ENCODE measurements at places on chromosomes 11 and 22.

- DNase-seq: no peak
Measured at GRCh38 chr11:16863389-16863788, 124.9 kb downstream of the C11orf58 start.

DNA sequence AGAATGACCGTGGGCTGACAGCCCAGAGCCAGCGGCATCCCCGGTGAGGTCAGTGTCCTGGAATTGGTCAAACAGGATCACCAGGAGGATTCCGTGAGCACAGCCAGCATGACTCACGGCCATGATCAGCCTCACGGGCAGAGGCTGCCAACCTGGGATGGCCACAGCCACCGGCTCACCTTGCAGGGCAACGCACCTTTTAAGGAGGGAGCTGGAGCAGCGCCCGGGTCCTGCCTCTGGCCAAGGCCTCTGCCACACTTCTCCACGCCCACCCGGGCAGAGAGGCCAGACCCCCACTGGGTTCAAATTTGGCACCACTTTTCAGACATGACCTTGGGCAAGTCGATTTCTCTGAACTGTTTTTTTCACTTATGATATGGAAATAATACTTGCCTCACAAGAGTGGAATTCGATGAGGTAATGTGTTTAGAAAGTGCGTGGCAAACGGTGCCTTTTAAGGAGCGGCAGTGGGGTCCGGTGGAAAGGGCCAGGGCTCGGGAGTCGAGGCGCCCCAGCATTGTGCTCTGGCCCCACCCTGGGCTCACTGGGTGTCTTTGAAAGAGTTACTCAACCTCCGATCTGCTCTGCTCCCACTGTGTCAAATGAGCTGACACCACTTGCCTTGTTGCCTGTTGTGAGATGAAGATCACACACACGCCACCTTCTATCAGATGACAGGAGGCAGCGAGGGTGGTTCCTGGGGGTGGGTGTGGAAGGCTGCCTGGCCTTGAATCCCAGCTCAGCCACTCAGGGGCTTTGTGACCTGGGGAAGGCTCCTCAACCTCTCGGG, 16.0 kb downstream of the TXN2 start:
- DNase-seq: no peak

DNA sequence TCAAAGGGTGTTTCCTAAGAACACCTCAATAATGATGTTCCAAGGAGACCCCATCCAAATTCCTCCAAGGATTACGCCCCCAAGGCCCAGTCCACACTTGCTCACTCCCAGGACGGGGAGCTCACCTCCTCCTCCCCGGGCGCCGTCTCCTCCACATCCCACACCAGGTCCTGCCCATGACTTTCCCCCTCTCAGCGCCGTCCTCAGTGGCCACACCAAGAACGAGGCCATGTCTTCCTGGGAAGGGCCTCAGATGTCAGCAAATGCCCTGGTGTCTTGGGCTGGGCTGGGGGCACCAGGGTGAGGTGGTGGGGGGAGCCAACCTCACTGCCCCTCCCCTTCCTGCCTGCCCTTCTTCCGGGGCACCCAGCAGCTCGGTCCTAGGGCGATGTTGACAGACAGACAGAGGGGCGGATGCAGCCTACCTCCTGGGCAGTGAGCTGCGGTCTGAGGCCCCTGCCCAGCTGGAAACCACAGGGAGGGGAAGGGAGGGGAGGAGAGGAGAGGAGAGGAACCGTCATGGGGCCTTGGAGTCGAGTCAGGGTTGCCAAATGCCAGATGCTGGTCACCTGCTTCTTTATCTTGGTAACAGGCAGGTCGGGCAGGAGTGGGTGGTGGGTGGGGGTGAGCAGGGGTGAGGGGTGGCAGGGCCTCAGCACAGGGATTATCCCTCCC, at the start of the genes C11orf21 and TSPAN32:
C11orf21 (minus strand) TSS at position 288 of the 675 bp plus-strand sequence; CDS start at position 178, 110 bp downstream.
TSPAN32 (plus strand) TSS at position 383 of the 675 bp plus-strand sequence; CDS start at position 520, 137 bp downstream.
- DNase-seq: peak; percentile 92

GRCh38 chr22:37967637-37968451, 14.3 kb downstream of the POLR2F start:
- no peak for DNase-seq

DNA sequence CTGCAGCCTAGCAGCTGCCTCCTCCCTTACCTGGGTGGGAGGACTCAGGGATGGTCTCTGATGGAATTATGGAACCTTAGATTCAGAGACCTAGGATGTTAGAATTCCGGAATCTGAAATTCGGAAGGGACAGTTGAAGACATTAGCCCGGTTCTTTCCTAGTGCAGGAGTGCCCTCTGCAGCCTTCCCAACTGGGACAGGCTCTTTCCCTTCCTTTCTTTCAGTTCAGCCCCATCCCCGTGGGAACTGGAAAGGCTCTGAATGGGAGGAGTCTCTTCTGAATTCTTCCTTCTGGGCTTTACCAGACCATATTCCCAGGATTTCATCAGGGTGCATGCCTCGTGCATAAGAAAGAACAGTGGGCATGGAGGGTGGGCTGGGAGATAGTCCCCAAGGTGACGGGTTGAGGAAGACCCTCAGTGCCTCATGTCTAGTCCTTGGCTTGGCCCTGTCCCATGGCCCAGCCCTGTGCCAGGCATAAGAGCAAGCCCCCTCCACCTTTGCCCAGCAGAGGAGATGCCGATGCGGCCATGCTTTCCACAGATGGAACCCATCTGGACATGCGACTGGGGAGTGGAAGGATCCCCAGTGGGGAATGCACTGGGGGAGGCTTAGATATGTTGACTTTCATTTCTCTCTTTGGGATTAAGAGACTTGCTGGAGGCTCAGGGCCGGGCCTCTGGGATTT, 14.4 kb downstream of the DNAJB13 start:
- DNase-seq: no peak

- DNase-seq: no peak
Measured at GRCh38 chr11:123624974-123625373, 29.4 kb downstream of the SCN3B start.

- DNase-seq: peak; percentile 66
Measured at GRCh38 chr11:119055901-119056300, 1.1 kb downstream of the HYOU1 start.

DNA sequence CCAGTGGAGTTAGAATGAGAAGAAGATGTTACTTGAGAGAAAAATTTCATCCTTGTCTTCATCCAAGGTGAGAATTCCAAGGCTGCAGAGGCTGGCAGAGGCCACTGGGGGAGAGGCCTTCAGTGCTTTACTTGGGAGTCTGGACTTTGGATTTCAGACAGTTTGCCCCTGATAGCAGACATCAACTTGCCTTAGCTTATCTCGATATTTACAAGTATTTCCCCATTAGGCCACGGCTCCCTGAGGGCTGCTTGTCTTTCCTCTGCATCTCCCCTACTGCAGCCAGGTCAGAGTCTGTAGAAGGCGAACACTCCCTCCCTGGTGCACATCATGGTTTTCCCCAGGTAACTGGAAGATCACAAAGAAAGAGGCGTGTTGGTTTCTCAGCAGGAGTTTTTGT, 29.9 kb upstream of the BSX start:
- no peak for DNase-seq

- no peak for DNase-seq
Measured at GRCh38 chr11:120871194-120871593, 152.7 kb upstream of the TBCEL start.

GRCh38 chr11:125224391-125225021, 60.0 kb downstream of the PKNOX2 start:
- DNase-seq: no peak

DNA sequence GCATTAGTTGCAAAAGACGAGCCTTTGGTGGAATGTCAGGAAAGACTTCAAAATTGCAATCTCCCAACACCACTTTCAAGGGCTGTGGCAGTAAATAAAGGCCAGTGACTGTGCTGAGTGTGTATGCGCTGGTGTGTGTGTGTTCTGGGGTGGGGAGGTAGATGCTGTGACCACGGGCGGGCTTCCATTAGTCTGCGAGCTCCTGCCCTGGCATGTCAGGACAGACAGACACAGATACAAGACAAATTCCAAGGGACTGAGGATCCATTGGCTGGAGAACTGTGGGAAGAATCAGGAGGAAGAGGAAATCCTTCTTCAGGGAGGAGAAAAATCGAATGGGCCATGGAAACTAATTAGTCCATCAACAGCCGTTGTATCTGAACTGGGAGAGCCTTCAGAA, 83.6 kb downstream of the FEZ1 start:
- no peak for DNase-seq

Measured in GF-D8 (cell line).